ENCODE measurements at places on chromosomes 3 and 15.
A peak's percentile ranks its signal among the peaks of the same experiment; 100 is the strongest.

DNA sequence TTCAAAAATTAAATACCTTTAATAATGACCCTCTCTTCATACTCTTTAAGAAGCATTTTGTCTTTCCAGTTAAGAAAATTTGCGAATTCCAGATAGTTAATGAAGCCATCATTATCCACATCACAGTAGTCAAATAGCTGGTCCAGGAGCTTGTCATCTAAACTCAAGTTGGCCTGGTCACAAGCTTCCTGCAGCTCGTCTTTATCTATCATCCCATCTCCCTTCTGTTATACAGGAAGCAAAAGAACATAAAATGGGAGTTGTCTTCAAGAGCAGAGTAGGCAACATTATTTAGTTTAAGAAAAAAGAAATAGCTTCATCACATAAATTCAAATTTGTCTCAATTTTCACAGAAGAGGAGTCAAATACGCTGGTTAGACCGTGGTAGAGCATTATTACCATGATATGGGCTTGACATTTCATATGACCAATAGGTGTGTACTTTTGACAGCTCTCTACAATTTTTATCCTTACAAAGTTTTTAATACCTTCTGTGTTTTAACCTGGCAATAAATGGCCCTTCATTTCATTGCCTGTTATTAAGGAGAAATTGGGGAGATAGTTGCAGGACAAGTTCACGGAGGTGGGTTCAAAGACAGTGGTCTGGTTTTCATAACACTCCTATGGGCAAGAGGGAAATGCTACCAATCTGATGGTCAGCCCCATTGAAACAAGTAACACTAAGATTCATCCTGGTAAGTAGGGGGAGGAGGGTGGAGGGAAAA is 45.4 kb downstream of the EFHB start:
- DNase-seq = no peak

- DNase-seq = no peak
Observed at GRCh38 chr3:151609491-151609890, 124.2 kb upstream of the AADACL2 start.

DNA sequence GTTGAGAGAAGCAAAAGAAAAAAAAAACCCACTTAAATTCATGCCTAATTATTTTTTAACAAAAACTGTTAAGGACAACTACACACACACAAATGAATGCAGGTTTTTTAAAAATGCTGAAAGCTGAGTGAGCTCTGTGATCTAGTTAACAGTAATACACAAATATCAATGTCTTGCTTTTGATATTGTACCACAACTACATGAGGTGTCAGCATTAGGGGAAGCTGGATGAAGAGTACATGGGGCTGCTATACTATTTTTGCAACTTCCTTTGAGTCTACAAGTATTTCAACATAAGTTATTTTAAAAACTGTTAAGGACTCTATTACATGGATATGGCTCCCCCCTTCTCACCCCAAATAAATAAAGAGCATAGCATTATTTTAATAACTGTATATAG is 44.7 kb downstream of the SUCLG2 start:
- no peak for DNase-seq

DNA sequence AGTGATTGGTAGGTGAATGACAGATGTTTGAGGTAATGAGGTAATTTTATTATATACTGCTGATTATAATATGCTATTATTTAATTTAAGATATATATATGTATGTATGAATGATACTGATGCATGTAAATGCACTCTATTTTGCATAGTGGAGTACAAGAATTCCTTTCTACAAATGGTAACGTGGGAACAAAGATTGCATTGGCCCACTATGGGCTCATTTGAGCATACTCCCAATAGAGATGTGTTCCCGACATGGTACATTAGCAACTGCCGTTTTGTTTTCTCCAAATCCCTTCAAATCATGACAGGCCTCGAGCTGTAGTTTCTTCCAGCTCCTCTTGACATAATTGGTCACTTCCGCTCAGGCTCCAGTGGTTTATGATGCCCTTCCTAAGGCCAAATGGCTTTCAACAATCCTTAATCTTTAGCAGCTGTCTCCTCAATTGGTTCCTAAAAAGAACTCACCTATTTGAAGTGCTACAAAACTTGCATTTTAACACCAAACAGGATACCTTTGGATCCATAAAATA is 266.1 kb downstream of the ADAMTSL3 start:
- no peak for DNase-seq

GRCh38 chr15:67033012-67033411 is 32.4 kb upstream of the SMAD3 start:
- no peak for DNase-seq

DNA sequence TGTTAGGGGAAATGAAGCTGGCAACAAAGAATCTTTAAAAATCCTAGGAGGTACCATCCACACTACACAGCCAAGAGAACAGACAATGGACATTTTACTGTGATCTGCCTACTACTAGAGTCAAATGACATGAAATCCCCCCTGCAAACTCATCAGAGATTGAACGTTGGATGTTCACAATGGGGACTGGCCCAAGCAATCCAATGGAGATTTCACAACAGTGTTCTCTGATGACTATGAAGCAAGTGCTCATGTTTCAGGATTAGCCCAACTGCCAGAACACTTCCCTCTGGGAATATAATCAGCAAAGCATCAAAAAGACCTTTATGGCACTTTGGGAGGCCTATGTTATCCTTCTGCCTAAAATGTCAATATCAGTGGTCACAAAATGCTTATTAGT is 97.8 kb downstream of the IGSF11 start:
- no peak for DNase-seq

DNA sequence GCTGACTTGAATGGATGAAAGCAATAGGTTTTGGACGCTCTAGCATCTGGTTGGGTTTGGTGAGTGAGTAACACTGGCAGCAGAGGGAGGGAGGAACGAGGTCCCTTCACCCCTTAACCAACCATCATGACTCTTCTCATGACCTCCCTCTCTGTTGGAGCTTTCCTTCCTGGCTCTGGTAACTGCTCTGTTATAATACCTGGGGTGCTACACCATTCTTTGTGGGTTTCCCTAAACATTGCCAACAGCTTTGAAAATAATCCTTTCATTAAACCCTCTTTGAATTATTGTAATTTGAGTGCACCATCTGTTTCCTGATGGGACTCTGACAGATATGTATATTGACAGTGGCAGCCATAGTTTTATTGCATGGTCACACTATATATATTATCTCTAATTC is 146.2 kb upstream of the PTPRG start:
- no peak for DNase-seq

GRCh38 chr3:150602426-150603152 is 532 bp upstream of the SELENOT start:
- DNase-seq = peak; percentile 9

GRCh38 chr3:120435621-120436020 is 15.2 kb downstream of the FSTL1 start:
- peak; percentile 76 for DNase-seq

GRCh38 chr3:156158656-156159295 is 38.4 kb downstream of the KCNAB1 start:
- no peak for DNase-seq

DNA sequence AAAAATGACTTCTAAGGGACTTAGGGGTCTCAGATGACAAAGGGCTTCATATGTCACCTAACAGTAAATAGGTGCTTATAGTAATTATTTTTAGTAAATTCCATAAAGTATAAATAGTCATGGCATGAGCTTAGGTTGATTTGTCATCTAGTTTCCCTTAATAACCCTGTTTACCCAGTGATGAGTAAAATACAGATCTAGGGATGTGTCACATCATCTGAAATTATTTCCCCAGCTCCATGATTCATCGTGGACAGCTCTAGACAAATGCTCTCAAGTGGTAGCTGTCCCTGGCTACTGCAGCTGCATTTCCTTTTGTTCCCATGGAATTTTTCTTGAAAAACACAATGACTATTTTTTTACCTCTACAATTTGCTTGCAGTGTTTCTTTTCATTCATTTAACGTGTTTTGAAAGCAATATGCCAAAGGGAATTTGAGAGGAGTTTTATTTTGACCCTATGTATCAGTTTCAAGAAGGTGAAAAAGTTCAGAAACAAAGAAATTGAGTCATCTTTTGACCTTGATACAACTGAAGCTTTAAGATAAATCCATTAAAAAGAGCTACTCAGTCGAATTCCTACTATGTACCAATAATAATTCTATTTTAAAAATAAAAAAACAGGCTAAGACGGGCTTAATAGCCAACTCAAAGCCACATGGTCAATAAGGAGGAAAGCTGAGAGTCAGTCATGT is 241.6 kb downstream of the KCNMB2 start:
- DNase-seq = peak; percentile 23

- DNase-seq = peak; percentile 7
Observed at GRCh38 chr15:27601239-27601960, 497.7 kb downstream of the OCA2 start.

GRCh38 chr3:42410370-42411131 is at the start of gene LYZL4:
LYZL4 (minus strand) TSS chr3:42410610; CDS start chr3:42407251, 3,359 bp downstream.
- DNase-seq = no peak

GRCh38 chr3:57805674-57806073 is 49.6 kb downstream of the SLMAP start:
- peak; percentile 89 for DNase-seq

DNA sequence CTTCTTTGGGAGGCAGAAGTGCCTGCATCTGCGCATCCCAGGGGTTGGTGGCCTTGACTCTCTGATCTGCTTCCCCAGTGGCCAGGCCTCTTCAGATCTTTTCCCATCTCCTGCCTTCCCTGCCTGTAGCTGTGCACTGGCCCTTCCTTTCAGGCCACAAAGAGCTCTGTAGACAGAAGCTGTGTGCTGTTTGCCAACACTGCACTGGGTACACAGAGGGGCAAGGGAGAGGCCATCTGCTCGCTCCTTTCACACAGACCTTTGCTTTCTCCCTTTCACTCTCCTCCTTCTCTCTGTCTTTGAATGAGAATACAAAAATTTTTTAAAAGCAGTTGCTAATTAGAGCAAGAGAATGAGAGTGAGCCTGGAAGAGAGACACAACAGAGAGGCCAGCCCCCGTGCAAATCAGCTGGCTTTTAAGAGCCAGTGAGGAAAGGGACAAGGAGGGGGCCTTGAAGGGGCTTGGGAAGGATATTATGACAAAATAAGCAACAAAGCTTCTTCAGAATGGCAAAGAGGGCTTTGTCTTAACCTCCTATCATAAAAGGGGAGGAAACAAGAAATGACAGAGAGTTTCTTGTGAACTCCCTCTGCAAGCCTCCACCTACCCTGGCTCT is 170.9 kb downstream of the EPHB1 start:
- DNase-seq = no peak

DNA sequence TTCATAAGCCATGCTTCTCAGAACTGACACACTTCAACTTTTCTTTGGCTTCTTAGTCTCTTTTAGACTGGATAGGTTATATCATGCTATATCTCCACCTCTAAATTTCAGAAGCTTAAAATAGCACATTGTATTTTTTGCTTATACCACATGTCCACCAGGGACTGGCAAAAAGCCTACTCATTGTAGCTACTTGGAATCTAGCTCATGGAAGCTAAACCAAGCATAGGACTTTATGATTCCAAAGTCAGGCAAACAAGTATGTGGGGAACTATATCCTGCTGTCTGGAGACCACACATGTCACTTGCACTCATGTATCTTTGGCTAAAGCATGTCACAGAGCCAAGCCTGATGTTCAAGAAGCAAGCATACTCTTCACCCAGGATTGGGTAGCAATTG is 245.0 kb upstream of the RASGRP1 start:
- no peak for DNase-seq

- no peak for DNase-seq
Observed at GRCh38 chr3:151625086-151625485, 108.6 kb upstream of the AADACL2 start.

- DNase-seq = no peak
Observed at GRCh38 chr3:74808506-74809275, 194.2 kb upstream of the CNTN3 start.

GRCh38 chr3:73502609-73503583 is 121.8 kb downstream of the PDZRN3 start:
- peak; percentile 65 for DNase-seq

GRCh38 chr15:79455361-79455760 is 23.2 kb downstream of the MINAR1 start:
- DNase-seq = no peak

DNA sequence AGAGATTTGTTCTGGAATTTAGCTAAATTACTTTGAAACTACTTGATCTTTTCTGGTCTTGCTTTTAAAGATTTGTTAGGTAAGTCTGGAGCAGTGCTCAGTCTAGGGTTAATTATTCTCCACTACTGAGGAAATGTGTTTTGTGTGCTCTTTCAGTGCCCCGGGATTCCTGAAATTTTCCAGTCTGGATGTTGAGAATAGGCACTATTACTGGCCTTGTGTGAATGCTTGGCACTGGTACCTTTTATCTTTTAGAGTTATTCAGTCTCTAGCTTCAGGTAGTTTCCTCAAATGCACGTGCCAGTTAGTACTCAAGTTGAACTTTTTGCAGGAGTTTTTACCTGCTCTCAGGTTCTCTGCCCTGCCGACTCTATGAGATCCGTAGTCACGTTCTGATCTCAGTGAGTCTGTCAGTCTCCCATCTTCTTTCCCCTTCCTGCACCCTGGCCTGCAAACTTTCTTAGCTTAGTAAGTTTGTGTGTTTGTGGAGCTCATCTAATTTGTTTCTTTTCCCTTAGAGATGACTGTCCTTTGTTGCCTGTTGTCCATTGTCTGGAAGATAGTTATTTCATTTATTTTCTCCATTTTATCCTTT is 39.5 kb downstream of the TCF12 start:
- no peak for DNase-seq

DNA sequence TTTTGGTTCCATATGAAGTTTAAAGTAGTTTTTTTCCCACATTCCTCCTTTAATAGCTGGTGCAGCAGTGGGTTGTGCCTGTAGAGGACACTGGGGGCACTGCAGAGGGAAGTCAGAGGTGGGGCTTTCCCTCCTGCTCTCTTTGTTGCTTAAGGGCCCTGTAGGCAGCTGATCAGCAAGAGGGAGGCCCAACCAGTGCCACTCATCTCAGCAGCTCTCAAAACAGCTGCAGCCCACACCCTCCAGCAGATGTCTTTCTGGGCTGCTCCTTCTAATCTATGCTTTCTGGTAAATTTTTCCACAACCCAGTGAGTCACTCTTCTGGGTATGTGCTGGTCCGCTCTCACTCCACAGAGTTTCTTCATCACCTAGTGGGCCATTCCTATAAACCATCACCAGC is 263.8 kb downstream of the FEZF2 start:
- peak; percentile 98 for DNase-seq

GRCh38 chr3:21795152-21795837 is 44.3 kb upstream of the ZNF385D start:
- peak; percentile 37 for DNase-seq

DNA sequence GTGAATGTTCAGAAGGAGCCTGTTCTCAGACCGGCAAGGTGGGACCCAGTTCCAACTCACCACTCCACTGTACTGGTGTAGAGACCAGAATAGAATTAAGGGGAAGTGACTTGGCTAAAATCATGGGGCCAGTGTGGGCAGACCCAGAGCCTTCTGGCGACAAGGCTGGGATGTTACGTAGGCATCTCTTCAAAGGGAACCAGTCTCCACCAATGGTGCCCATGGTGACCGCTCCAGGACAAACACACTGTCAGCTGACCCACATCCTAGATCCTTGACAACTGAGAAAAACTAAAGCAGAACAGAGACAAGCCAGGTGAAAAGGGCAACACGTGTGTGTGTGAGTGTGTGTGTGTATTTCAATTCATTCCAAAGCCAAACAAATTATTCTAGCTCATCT is 321.7 kb upstream of the FRG2C start:
- no peak for DNase-seq

GRCh38 chr3:85360742-85361387 is 402.1 kb downstream of the CADM2 start:
- peak; percentile 1 for DNase-seq

GRCh38 chr3:29284497-29284896 is 3.6 kb downstream of the RBMS3 start:
- DNase-seq = peak; percentile 24

- peak; percentile 52 for DNase-seq
Observed at GRCh38 chr3:65960087-65960486, 78.6 kb downstream of the MAGI1 start.
